ENCODE measurements at places on chromosomes 7 and 10. TPM values are rescaled to one million over a fixed set of nuclear protein-coding genes. Genes with fewer than 3 reads are reported as not detected.

GRCh38 chr10:78909221-78909620, 159.5 kb upstream of the ZMIZ1 start:
- DNase-seq, result no peak

GRCh38 chr7:95407751-95408150, 11.6 kb upstream of the PON3 start:
- no peak for DNase-seq

- no peak for DNase-seq
Observed at GRCh38 chr7:87806150-87806549, 70.0 kb downstream of the SLC25A40 start.

DNA sequence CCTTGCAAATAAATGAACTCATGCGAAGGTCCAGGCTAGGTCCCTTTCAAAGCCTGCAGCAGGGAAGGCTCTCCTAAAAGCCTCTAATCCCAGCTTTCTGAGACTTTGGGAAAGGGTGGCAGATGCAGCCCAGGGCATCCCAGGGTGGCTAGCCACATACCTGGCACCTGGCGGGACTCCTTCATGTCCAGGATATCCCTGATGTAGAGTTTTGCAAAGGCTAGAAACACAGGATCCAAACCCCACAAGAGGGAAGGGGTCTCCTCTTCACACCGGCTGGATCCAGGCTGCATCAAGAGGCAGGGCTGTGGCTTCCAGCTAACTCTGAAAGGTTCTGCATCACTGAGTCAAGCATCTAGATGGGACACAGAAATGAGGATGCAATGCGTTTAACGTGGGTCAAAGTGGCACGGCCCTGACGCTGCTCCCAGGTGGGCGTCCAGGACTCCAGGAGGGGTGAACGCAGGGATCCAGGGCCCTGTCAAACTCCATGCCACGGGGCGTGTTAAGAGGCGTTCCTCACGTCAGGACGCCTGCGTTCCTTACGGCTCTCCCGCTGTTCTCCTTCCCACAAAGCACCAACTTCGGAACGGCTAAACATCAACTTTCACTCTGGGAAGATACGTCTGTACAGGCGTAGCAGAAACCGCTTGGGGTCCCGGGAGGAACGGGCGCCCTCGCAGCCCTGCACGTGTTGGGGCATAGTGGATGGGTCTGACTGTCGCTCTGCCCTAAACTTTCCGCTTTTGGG, 507 bp downstream of the STN1 start:
- no peak for DNase-seq

GRCh38 chr7:134449680-134450079, 9.2 kb downstream of the AKR1B1 start:
- no peak for DNase-seq

DNA sequence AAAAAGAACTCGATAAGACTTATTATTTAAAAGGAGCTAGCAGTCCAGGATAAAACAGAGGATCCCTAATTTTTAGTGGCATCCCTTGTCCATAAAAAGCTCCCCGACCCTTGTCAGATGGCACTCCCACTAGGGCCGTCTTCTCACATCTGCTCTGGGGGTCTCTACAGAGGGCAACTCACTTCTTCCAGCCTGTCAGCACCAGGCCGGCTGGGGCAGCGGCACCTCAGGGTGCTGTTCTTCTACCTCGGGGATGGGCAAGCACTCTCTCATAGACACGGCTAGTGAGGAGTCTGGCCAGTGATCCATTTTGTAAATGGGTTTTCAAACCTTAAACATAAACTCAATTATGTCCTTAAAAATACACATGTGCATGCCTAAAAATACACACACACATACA, 134.7 kb downstream of the PRPF18 start:
- no peak for DNase-seq

GRCh38 chr7:149735181-149735602, 38.2 kb downstream of the ZNF467 start:
- DNase-seq, result no peak

The UPP1 gene
- total RNA-seq, result 68.9 TPM

The PRXL2A gene
- total RNA-seq, result 500 TPM

The GTF2I gene
- total RNA-seq, result 219 TPM

Data from mesenteric fat pad (tissue), 1 donor.